ENCODE measurements at places on chromosomes 7 and 10.

- peak; percentile 9 for DNase-seq
These were observed 130.5 kb upstream of the C1QL3 start for GRCh38 chr10:16652154-16652553.

GRCh38 chr10:17675638-17676037 lies 31.7 kb downstream of the STAM start:
- DNase-seq, result no peak

DNA sequence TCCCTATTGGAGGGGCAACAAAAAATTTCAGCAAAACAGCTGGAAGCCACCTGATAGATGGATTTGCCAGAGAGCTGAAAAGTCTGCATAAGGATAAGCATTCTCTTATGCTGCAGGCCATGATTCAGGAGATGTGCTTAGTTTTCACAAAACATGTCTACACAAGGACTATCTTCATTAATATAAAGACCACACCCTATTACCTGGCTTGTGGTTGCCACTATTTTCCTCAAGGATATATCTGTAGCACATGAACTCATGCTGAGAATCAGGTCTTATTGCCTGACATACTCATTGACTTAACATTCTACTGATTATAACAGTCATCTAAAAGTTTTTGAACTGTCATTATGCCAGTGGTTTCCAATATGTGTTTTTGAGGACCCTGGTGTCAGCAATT lies 7.1 kb upstream of the COL17A1 start:
- DNase-seq, result no peak

- no peak for DNase-seq
These were observed 45.3 kb downstream of the HK1 start for GRCh38 chr10:69323622-69324021.

DNA sequence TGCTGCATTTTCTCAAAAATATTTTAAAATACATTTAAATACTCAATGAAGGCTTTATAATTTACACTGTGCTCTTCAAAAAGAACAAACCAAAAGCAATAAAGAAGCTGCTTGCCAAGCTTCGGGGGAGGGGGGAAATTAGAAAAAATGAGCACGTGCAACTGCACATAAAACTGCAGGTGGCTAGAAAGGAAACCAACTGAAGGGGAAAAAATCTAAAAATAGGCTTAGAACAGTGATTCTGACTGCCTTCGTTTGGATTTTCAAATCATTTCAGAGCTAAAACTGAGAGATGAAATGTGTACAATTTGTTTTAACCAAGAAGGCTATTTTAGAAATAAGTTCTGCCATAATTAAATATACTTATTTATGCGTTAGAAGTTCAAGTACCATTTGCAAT lies 61.4 kb downstream of the ABI1 start:
- DNase-seq, result no peak

DNA sequence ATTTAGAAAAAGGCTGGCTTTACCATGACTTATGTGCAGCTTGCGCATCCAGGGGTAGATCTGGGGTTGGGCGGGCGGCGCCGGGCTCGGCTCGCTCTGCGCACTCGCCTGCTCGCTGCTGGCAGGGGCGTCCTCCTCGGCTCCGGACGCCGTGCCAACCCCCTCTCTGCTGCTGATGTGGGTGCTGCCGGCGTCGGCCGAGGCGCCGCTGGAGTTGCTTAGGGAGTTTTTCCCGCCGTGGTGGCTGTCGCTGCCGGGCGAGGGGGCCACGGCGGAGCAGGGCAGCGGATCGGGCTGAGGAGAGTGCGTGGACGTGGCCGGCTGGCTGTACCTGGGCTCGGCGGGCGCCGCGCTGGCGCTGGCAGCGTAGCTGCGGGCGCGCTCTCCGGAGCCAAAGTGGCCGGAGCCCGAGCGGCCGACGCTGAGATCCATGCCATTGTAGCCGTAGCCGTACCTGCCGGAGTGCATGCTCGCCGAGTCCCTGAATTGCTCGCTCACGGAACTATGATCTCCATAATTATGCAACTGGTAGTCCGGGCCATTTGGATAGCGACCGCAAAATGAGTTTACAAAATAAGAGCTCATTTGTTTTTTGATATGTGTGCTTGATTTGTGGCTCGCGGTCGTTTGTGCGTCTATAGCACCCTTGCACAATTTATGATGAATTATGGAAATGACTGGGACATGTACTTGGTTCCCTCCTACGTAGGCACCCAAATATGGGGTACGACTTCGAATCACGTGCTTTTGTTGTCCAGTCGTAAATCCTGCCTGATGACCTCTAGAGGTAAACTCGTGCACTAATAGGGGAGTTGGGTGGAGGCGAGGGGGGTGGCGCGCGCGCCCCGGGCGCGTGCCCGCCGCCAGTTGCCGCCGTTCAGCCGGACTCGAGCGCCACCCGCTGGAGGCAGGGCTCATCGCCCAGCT lies at the start of gene HOXA5:
Gene HOXA5, minus strand, starts transcription at position 659 of the 927 bp plus-strand sequence. Its CDS starts 74 bp downstream, at position 585.
- no peak for DNase-seq

DNA sequence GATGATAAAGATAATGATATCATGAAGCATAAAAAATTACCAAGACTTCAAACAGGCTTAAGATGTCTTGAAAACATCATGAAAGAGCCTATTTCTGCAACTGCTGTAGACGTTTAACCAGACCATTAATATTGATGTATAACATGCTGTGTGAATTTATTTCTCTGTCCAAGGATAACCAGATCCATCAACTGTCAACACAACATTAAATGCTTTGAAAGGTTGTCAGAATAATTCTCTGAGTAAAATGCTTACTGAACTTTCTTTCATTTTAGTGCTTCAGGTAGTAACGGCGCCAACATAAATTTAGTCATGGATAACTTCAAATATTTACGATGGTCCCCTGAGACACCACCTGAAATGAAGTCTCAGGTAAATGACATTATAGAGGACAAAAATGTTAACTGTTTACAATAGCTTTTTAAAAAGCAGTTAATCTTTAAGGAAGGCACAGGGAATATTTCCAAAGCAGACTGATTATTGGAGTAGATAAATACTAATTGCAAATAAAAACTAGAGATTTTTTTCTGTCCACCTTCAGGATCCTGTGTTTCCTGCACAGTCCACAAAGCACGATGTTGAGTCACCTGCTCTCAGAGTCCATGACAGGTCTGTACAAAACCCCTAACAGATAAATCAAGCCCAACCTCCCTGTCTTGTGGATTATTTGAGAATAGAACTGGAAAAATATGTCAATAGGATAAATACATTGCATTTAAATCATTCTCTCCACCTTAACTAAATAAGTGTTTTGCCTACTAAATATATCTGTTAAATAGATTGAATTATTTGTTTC lies 1213.2 kb downstream of the XPNPEP1 start:
- DNase-seq, result no peak

DNA sequence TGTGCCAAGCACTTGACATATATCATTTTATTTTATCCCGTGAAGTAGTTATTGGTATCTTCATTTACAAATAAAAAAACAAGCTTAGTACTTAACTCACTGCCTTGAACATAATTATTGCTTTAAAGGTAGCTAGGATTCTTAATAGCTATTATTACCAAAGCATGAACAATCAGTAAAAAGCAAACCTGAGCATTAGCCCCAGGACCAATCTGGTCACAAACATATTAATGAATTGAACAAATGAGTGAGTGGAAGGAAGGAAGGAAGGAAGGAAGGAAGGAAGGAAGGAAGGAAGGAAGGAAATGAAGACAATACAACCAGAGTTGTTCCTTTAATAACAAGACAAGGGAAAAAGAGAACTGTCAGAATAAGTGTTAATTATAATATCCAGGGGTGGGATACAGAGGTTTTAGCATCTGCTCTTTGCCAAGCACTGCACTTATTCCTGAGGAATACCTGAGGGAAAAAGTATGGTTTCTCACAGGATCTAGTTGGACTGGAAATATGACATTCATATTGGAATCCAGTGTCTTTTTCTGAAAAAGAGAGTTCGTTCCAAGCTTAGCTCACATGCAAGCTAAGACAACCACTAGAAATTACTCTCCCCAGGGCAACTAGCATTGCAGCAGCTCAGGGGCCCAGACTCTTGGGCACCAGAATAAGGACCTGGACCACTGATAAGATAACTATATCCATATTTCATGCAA lies 172.9 kb upstream of the MGMT start:
- no peak for DNase-seq

GRCh38 chr7:108289852-108290251 lies 159.7 kb upstream of the LAMB4 start:
- DNase-seq, result no peak

DNA sequence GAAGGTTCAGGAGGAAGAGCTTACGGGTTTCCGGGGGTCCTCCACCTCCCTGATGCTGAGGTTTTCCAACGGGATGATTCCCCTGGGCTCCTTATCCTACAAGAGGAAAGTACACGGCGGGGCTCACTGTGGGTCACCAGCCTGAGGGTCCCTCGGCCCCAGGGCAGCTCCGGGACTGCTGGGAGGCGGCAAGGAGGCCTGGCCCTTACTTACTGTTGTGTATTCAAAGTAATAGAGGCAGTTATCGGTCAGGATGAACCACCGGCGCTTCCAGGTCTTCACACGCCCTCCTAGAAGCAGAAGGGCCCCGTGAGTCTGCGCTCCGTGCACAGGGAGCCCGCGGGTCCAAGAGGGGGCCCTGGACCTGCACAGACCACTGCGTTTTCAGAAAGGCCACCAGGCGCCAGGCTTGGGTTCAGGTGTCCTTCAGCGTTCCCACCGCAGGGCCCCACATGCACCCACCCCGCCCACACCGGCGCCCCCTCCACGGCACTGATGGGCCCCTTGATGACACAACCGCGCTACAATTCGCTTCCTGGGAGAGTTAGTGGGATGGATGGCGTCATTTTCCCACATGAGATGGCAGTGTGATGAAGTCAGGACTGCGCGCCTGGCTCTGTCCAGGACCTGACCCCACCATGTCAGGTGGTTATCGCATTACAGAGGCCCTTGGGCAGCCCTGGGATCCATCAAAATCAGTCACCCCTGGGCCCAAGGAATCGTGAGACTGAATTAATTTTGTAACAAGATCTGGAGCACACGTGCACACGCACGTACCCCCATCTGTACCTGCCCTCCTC lies 106.7 kb downstream of the CYTH3 start:
- DNase-seq, result no peak

DNA sequence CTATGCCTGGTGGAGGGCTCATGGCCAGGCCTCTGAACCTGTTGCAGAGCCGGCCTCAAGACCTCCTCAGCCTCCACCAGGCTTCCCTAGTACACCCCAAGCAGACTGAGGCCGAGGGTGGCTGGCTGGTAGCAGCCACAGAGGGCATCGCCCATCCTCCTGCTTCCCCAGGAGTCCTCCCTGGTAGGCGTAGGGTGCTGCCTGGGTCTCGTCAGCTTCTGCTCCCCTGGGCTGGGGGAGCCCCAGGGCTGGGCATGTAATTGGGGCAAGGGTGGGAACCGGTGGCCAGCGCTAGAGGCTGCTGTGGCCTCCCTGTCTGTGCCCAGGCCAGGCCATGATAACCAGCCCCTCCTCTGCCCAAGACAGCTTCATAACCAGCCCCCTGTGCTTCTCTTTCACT lies 32.6 kb downstream of the TBATA start:
- DNase-seq, result no peak

GRCh38 chr7:20075992-20076820 lies 141.0 kb downstream of the MACC1 start:
- DNase-seq, result peak; percentile 83

GRCh38 chr7:34177476-34177875 lies 272.1 kb downstream of the BMPER start:
- no peak for DNase-seq

DNA sequence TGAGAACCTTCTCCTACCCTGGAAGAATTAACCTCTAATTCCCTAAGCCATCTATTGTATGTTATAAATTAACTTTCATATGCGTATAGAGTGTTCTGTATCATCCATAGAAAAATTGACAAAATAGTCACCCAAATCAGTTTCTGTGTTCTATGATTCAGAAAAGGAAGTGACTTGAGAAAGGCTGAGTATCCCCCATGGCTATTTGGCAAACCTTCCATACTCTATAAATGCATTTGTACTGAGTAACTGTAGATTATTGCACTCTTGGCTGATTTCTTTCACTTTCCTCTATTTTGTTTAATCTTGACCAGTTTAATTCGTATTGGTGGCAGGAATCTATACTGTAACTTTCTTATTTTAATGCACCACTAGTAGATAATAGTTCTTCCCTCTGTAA lies 182.2 kb downstream of the HTR7 start:
- DNase-seq, result peak; percentile 22

Data from adipocyte (in vitro differentiated cells).